ENCODE measurements at places on chromosomes 1 and 21.

- DNase-seq: no peak
Observed at GRCh38 chr1:85118751-85119150, 70.5 kb upstream of the MCOLN3 start.

- DNase-seq: no peak
Observed at GRCh38 chr1:31861346-31861745, 45.5 kb upstream of the SPOCD1 start.

DNA sequence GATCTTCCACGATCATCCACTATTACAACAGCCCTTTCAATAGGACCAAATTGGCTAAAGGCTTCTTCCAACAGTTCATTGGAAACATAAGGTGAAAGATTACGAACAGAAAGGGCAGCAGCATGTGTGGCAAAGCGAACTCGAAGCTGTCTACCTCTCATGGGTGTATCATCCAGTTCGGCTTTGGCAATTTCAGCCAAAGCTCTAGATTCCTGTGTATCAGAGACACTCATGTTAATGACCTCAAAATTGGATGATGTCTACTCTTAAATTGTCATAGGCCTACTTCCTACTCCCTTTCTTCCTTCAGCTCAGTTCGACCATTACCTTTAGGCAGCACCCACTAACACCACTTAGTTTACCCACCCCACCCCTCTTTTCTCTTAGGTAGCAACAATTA is 2.2 kb downstream of the SFPQ start:
- DNase-seq: no peak

DNA sequence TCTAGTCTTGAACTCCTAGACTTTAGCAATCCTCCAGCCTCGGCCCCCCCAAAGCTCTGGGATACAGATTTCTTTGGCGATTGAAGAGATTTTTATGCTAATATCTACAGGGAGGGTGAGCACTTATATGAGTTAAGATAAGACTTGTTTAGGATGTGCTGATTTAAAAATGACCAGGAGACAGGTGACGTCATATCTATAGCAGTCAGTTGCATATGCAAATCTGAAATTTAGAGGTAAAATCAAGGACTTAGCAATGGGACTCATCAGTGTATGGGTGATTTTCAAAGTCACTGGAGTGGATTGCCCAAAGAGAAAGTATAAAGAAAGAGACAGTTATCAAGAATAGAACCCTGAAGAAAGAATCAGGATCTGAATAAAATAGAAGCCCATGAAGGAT is 394.5 kb downstream of the ADGRL2 start:
- no peak for DNase-seq

Measured in transverse colon (tissue), 4 donors.